CD4-positive, alpha-beta T cell treated with Interleukin-10 for 1 hour (primary cell): ENCODE measurements at places on chromosomes 3 and 15.

GRCh38 chr3:154458560-154458959, 28.6 kb upstream of the GPR149 start:
- no peak for DNase-seq

DNA sequence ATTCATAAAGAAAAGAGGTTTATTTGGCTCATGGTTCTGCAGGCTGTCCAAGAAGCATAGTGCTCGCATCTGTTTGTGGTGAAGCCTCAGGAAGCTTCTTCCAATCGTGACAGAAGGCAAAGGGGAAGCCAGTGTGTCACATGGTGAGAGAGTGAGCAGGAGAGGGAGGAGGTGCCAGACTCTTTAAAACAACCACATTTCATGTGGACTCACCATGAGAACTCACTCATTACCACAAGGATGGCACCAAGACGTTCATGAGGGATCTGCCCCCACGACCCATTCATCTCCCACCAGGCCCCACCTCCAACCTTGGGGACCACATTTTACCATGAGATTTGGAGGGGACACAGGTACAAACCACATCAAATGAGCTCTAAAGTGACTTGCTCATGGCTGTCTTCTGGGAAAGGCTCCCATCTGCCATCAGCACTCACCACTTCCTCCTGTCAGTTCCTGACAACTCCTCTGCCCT, 327.3 kb upstream of the TLE3 start:
- peak; percentile 15 for DNase-seq

GRCh38 chr3:195700319-195700718, 20.5 kb upstream of the MUC20 start:
- DNase-seq: no peak

GRCh38 chr15:22903427-22903826, 65.0 kb downstream of the NIPA2 start:
- DNase-seq: no peak

DNA sequence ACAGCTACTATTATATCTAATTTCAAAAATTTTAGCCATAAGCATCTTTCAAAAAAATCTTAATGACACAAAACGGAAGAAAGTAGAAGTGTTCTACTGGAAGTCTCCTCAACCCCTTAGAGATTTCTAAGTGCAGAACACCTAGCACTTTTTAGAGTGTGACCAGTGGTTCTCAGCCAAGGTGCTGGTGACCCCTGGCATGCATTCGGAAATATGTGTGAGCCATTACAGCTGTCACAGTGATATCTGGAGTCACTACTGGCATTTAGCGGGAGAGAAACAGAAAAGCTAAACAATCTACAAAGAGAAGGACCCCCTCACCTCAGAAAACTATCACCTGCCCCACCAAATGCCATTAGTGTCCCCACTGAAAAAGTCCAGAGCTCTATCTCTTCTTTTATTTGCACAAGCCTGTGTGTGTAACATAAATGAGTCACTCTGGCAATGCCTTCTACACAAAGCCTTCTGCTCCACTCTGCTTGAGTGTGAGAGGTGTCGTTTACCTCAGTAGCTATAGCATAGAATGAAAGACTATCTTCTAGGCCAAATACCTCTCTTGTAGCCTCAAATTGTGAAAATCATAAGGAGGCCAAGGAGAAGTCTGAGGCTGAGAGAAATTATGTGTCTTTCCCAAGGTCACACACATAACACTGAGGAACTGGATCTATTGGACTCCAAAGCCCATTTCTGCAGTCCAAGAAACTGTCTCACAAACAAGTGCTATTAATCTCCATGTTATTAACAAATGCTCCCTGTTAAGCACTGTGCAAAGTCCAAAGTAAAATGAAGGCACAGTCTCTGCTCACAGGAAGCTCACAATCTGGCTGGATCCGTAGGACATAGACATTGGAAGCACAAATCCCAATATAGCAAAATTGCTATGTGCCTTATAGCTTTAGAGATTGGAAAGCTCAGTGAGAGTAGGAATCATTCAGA, 28.5 kb upstream of the KCNMB2 start:
- no peak for DNase-seq

GRCh38 chr3:81352867-81353266, 408.6 kb downstream of the GBE1 start:
- DNase-seq: no peak

DNA sequence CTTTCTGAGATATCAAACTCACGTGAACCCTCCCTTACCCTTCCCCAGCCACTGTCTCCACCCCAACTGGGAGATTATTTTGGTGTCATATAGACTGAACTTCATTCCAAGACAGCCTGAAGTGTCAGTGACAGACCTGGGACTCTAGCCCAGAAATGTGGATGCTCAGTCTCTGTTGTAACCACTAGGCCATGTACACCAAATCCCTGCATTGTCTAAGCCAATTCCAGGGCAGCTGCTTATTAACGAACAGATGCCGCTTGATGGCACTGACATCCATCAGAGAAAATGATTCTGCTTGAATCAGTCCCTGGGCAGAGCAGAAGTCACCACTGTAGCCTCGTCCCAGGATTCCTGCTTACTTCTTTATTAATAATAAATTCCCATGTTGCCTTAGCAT, 305.5 kb downstream of the GRM7 start:
- DNase-seq: no peak

DNA sequence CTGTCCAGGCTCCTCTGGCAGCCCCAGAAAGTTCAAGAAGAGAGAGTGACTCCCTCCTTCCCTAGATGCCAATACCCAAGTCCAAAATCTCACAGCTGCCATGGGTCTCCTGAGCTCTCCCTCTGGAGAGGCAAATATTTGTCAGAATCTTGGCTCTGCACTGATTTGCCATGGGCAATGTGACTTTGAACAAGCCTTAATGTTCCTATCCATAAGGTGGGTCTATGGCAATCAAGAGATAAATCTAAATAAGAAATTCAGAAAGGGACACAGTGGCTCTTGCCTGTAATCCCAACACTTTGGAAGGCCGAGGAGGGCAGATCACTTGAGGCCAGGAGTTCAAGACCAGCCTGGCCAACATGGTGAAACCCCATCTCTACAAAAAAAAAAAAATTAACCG, 12.4 kb upstream of the WNT7A start:
- no peak for DNase-seq

GRCh38 chr3:118186051-118186450, 848.6 kb downstream of the IGSF11 start:
- no peak for DNase-seq

GRCh38 chr3:71579935-71580406, 3.6 kb downstream of the FOXP1 start:
- no peak for DNase-seq

- DNase-seq: no peak
Measured at GRCh38 chr3:146589899-146590508, 15.1 kb downstream of the PLSCR5 start.

DNA sequence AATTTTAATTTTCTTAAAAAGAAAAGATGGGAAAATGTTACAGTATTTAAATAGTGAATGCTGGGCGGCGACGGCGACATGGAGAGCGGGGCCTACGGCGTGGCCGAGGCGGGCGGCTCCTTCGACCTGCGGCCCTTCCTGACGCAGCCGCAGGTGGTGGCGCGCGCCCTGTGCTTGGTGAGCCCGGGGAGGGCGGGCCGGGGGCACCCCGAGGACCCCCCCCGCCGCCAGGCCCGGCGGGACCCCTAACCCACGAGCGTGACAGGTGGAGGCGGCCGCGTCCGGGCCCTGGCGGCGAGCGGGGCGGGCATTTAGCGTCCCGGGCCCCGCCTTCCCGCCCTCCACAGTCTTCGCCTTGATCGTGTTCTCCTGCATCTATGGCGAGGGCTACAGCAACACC, 38.4 kb upstream of the GOLGA8J start:
- DNase-seq: no peak

GRCh38 chr3:62010989-62011388, 362.4 kb downstream of the FEZF2 start:
- no peak for DNase-seq

- DNase-seq: no peak
Measured at GRCh38 chr3:21991061-21991460, 240.1 kb upstream of the ZNF385D start.

GRCh38 chr3:150495563-150496168, 50.6 kb downstream of the SERP1 start:
- DNase-seq: peak; percentile 64

DNA sequence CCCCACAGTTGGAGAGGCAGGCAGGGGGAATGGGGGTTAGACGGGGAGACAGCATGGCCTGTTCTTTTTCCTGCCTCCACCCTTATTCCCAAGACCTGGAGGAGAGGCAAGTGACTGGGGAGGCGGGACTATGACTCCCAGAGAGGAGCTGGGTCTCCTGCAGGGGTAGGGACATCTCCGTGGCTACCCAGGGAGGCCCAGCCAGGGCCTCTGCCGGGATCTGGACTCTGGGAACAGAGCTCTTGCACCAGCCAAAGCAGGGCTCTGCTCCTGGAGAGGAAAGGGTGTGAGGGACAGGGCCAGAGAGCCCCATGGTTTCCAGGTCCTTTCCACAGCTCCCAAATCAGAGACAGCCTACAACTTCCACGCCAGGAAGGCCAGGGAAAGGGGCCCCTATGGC, 22.8 kb downstream of the CFAP100 start:
- no peak for DNase-seq

GRCh38 chr3:150703299-150703755, 393 bp downstream of the ERICH6 start:
- peak; percentile 60 for DNase-seq

- no peak for DNase-seq
Measured at GRCh38 chr3:1007866-1008265, 85.0 kb upstream of the CNTN6 start.

DNA sequence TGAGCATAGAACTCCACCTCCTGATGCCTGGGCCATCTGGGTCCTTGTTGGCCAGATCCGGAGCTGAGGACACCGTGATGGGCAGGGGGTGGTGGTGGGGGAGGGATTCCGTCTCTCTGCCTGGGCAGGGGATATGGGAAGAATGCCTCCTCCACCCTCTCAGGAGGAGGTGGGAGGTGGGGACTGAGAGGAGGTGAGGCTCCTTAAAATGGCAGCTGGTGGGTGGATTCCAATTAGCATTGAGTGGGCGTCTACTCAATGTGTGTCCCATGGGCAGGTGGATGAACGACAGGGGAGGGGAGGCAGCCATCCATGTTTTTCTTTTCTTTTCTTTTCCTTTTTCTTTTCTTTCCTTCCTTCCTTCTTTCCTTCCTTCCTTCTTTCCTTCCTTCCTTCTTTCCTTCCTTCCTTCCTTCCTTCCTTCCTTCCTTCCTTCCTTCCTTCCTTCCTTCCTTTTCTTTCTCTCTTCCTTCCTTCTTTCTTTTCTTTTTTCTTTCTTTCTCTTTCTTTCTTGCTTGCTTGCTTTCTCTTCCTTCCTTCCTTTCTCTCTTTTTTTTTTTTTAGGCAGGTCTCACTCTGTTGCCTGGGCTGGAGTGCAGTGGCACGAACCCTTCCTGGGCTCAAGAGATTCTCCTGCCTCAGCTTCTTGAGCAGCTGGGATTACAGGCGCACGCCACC, 5.0 kb downstream of the SLC28A1 start:
- no peak for DNase-seq

GRCh38 chr3:190320594-190321362, 1.5 kb downstream of the CLDN1 start:
- DNase-seq: no peak

- peak; percentile 22 for DNase-seq
Measured at GRCh38 chr3:168094877-168095610, 680 bp downstream of the GOLIM4 start.

- no peak for DNase-seq
Measured at GRCh38 chr3:10447527-10448260, 57.7 kb downstream of the ATP2B2 start.

- no peak for DNase-seq
Measured at GRCh38 chr3:111870620-111871019, 11.6 kb downstream of the PHLDB2 start.

- DNase-seq: no peak
Measured at GRCh38 chr3:102200126-102200525, 234.7 kb upstream of the ZPLD1 start.

DNA sequence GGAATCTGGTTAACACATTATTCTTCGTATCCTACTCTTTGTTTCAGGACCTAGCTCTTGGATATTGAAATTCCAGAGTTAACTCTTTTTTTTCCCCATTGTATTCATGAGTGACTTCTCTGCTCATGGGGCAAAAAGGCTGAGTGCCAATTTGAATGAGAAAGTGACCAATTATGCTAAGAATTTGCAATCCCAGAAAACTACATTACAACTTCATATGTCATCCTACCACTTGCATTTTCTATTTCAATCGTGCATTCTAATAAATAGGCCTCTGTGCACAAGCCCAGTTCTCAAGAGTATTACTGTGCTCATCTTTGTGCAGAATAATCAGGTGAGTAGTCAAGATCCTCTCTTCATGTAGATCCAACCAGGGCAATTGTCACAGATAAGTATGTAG, 537.8 kb downstream of the OTOL1 start:
- DNase-seq: no peak

GRCh38 chr3:111617912-111618601, 22.9 kb upstream of the ZBED2 start:
- no peak for DNase-seq
